ENCODE measurements at places on chromosomes 11 and 22.

GRCh38 chr11:7490054-7490453 is 4.7 kb downstream of the OLFML1 start:
- DNase-seq = no peak

DNA sequence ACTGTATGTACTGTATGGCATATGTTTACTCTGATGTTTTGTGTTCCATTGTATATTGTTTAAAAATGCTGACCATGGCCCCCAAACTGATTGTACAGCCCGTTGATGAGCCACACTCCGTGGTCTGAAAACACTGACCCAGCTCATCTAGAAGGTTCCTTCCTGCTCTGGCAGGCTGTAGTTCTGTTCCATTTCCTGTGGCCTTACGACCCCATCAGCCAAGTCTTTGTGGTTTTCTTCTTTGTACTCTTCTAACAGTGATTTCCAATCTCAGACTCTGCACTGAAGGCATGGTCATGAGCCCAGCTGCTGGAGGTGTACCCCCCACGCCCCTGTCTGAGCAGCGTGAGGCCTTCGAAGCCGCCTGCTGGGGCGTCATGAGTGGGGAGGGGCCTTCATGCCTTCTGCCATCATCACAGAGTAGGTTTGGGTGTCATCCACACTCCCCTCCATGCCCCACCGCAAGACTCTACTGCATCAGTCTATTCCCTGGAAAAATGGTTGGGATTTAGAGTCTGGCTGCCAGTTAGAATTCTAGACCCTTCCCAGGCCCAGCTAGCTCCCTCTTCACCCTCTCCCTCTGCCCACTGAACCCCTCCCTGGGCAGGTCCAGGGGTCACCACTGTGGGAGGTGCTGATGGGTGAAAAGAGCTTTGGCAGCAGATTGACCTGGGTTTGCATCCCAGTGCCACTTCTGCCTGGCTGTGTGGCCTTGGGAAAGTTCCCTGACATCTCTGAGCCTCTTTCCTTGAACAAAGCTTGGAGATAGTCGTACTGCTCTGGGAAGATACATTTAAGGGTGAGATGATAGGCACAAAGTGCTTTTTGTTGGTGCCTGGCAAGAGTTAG is 11.3 kb upstream of the C11orf96 start:
- DNase-seq = no peak

DNA sequence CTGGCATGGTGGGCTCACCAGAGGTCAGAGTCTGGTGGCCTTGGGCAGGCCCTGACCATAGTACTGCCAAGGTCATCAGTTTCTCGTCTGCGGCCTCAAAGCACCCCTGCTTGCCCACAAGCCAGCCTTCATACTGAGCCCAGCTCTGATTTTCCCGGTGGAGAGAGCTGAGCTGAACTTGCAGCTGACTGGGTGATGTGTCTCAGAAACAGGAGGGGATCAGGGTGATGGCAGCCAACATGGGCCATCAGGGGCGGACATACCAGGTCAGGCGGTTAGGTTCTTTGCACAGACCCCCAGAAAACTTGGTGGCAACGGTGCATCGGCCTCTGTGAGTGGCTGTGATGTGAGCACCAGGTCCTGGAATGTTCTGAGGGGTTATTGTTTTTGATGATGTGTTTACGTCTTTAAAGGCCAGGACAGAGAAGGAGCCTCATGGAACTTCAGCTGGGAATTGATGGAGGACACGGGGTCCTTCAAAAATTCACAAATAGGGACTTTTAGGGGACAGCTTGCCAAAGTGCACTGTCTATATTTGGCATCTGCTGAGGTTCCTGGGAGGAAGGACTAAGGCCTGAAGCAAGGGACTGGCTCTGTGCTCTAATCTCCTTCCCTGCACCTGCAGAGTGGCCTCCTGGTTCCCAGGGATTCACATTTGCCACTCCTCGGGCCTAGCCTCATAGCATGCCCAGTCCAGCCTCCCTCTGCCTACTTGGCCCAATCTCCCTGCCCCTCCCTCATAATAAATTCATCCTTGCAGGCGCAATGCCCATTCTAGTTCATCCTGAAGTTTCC is 131.2 kb downstream of the OSBP2 start:
- no peak for DNase-seq

GRCh38 chr22:21032037-21032867 is at the start of gene SLC7A4:
Gene SLC7A4 (minus strand): TSS chr22:21032561. CDS start chr22:21031812, 749 bp downstream.
- no peak for DNase-seq

- DNase-seq = no peak
Observed at GRCh38 chr22:42977569-42977968, 37.4 kb downstream of the PACSIN2 start.
